ENCODE measurements at places on chromosomes 2 and 18. TPM values are rescaled to one million over a fixed set of nuclear protein-coding genes. Genes with fewer than 3 reads are reported as not detected.

GPR39 gene
- not detected for total RNA-seq

CYTIP gene
- 3.3 TPM for total RNA-seq

INO80D gene
- total RNA-seq: 18.4 TPM

IRS1 gene
- total RNA-seq: 27.8 TPM

RUFY4 gene
- total RNA-seq: not detected

TRIB2 gene
- 52.3 TPM for total RNA-seq

CPO gene
- total RNA-seq: 0.33 TPM

DNAH6 gene
- total RNA-seq: 0.13 TPM

ST8SIA3 gene
- not detected for total RNA-seq

GPR45 gene
- total RNA-seq: not detected

TEKT4 gene
- 0.19 TPM for total RNA-seq

NGEF gene
- 0.98 TPM for total RNA-seq

Data from esophagus muscularis mucosa (tissue), 4 donors.